Testis (tissue), 5 donors: ENCODE measurements at places on chromosomes 7 and 10. TPM values are rescaled to one million over a fixed set of nuclear protein-coding genes. Genes with fewer than 3 reads are reported as not detected.

The ITPRID1 gene
- 1.6 TPM for total RNA-seq

The IGFBP1 gene
- 0.50 TPM for total RNA-seq

DNA sequence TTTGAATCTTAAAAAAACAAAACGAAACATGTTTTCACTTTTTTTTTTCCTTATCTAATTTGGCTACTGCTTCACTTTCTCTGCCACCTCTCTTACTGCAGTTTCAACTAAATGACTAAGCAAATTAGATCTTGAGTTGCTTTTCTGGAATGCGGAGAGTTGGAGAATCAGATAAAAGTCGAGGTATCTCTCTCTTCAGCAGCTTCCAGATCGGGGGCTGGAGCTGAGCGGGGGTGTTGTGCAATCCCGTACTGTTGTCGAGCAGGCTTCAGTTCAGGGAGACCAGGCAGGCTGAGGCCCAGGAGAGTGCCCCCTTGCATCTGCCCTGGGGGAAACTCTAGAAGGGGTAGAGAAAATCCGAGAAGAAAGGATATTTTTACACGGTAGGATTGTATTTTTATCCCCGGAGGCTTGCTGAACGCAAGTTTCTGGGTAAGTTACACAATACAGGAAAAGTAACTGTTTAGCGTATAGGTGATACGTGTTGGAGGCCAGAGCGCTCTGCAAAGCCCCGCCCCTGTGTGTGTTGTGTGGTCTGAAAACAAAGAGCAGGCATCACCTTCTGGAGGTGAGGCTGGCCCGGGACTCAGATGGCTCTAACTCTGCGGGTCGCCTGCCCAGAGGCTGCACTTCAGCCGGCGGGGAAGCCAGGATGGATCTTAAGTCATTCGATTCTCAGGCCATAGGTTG, 116.6 kb downstream of the KLF6 start:
- no peaks in the 10 kb centered on the region for H3K4me1 ChIP-seq
- DNase-seq = peak; percentile 35
- no peak overlapping the region for H3K4me3 ChIP-seq

DNA sequence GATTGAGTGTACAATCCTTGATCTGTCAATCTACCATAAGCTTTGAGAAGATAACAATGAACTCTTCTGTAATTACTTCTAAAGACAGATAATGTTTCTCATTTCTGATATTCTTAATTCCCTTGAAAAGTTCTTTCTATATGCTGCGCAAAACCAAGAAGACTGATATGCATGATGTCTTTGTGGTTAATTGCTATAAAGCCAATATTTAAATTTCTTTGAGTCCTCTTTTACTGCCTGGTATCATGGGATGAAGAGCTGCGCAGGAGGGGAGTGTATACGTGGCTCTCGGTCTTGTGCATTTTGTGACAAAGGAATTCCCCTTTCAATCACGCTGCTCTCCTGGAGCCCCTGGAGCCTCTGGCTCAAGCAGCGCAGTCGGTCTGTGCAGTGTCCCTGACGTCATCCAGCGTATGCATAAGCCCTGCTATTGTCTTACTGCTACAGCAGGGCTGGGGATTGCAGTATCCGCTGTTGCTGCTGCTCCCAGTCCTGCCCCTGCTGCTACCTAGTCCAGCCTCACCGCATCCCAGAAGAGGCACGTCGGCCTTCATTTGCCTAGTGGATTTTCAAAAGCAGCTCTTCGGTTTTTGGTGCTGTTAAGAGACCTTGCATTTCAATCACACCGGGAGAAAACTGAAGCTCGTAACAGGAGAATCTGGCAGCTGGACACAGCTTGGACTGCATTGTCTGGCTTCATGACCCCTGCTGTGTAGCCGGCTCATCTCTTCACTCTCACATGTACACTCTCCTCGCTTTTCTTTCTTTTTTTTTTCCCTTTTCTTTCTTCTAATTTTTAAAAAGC, 66.7 kb downstream of the ST7 start:
- H3K4me1 ChIP-seq = peaks cover 11% of the 10 kb centered on the region
- H3K27ac ChIP-seq = peak overlapping the region; percentile 19
- H3K4me3 ChIP-seq = peak overlapping the region; percentile 3
- DNase-seq = peak; percentile 89

The SGPL1 gene
- total RNA-seq = 70.1 TPM

GRCh38 chr10:85448716-85449115, 917.9 kb downstream of the GRID1 start:
- no peak for DNase-seq
- no peak overlapping the region for H3K4me3 ChIP-seq
- no peaks in the 10 kb centered on the region for H3K27me3 ChIP-seq
- no peaks in the 10 kb centered on the region for H3K36me3 ChIP-seq
- H3K4me1 ChIP-seq = no peaks in the 10 kb centered on the region

DNA sequence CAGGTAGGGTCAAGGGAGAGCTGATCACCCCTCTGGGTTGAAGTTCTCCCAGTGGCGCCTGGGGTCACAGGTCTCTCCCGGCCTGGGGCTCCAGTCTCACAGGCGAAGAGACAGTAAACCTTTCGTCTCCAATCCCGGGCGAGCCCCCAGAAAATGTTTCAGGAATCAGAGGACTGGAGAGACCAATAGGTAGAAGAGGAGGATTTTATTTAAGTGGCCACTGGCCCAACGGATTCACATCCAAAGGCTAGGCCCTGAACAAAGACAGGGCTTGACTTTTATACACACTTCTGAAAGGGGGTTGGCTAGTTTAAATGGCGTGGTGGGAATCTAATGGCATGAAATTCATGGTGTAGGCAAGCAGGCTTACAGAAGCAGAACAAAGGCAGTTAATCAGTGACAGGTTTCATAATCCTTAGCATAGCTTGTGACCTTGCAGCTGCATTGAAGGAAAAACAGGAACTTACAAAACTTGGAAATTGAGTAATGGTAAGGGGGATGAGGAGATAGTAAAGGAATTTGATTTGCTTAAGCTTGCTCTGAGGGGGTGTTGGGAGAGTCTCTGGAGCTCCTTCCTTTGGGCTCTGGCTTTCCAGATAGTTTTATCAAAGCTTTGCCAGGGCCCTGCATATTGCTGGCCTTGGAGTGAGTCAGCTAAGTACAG, 105.5 kb downstream of the TRIM24 start:
- no peak overlapping the region for H3K4me3 ChIP-seq
- H3K4me1 ChIP-seq = no peaks in the 10 kb centered on the region
- no peaks in the 10 kb centered on the region for H3K36me3 ChIP-seq
- peak; percentile 30 for DNase-seq
- no peaks in the 10 kb centered on the region for H3K27me3 ChIP-seq

- no peak overlapping the region for H3K27ac ChIP-seq
- no peak overlapping the region for H3K4me3 ChIP-seq
- DNase-seq = no peak
- H3K27me3 ChIP-seq = no peaks in the 10 kb centered on the region
- H3K4me1 ChIP-seq = no peaks in the 10 kb centered on the region
- H3K36me3 ChIP-seq = no peaks in the 10 kb centered on the region
These were observed 250.3 kb downstream of the STK31 start for GRCh38 chr7:23960361-23960760.

DNA sequence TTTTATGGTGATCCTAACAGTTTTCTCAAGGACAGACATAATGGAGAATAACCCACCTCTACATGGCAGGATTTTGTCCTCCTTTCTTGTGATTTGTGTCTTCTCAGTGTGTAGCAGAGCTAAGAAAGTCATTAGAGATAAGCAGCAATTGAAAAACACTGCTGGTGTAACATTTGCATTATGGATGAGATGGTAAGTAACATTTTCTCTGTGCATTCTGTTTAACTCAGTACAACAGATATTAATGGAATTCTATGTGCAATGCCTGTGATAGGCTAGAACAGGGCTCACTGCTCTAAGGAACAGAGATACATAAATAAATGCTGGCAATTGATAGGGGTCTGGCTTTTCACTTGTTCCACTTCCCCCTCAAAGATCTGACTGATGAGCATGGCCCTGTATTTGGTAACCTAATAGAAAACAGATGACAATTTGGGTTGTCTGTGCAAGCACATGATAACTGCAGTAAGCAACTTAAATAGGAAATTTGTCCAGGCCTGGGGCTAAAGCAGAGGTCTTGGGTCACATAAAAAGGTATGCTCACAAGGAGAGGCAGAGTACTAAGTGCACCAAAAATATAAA, 560.3 kb upstream of the POM121L12 start:
- DNase-seq = no peak
- no peaks in the 10 kb centered on the region for H3K4me1 ChIP-seq
- H3K36me3 ChIP-seq = no peaks in the 10 kb centered on the region
- H3K27me3 ChIP-seq = no peaks in the 10 kb centered on the region

The STN1 gene
- 48.2 TPM for total RNA-seq

GRCh38 chr10:110797416-110797815, 74.3 kb upstream of the PDCD4 start:
- no peaks in the 10 kb centered on the region for H3K4me1 ChIP-seq
- H3K4me3 ChIP-seq = no peak overlapping the region
- no peaks in the 10 kb centered on the region for H3K36me3 ChIP-seq
- no peak for DNase-seq
- no peak overlapping the region for H3K27ac ChIP-seq
